Glutamatergic neuron (in vitro differentiated cells): ENCODE measurements at places on chromosomes 7 and 10.

GRCh38 chr10:128781637-128782036, 655.4 kb upstream of the MKI67 start:
- no peak for DNase-seq

DNA sequence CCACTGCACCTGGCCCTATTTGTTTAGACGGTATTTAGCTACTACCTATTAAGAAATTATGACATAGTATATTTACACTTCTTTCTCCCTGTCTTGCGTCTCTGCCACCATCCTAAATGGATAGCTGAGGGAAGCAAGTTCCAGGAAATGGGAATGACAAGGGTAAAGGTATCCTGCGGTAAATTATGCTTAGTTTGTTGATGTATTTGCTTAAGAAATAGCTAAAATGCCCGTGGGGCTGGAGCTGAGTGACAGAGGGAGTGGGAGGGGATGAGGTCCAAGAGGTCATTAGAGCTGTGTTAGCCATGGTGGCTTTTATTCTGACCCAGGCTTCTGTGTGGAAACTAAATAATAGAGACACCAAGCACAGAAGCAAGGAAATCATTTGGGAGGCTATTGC, 29.0 kb upstream of the UBE2D1 start:
- DNase-seq, result no peak

DNA sequence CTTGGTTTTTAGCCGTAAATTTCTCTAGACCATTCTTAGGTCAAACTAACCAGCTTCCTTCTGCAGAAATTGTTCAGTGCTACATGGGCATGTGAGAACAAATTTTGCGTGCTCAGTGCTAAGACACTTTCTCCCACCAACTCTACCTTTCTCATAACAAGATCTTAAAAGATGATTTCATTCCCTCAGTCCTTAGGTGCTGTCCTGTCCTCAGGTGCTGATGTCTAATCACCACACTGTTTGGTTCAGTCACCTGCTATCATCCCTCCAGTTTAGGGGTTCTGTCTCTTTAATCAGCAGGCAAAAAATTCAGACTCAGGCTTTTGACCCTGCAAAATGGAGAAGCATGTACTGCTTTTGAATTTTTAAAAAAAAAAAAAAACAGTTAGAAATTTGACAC, 227.5 kb upstream of the YAE1 start:
- DNase-seq, result no peak

DNA sequence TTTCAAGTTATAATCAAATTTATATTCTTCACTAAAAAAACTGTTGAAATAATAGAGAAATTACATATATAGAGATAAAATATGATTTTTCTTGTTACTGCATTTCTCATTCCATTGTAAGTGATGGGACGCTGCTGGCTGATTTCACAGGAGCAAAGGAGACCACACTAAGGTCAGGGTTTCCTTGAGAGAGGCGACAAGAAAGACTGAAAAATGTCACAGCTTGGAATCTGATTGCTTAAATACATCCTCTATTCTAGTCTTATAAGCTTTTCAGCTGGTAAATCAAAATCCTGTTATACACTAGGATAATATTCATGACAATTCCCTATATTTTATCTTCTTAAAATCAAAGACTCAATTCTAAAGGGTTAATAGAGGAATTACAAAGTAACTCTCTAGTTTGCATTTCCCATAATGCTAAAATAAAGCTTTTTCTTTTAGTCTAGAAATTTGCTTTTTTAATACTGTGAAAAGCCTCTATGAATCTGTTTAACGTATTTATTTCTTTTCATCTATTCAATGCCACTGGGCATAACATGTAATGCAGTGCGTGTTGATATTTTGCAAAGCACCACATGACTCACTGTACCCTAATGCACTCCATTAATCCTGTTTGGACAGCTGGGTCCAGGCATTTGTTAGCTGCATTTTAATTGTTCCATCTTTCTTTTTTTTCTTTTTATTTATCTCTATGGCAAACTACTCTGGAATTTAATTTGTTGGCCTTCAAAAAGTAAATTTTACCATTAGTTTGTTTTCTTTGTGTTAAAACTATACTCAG, 81.7 kb downstream of the RNF32 start:
- no peak for DNase-seq

DNA sequence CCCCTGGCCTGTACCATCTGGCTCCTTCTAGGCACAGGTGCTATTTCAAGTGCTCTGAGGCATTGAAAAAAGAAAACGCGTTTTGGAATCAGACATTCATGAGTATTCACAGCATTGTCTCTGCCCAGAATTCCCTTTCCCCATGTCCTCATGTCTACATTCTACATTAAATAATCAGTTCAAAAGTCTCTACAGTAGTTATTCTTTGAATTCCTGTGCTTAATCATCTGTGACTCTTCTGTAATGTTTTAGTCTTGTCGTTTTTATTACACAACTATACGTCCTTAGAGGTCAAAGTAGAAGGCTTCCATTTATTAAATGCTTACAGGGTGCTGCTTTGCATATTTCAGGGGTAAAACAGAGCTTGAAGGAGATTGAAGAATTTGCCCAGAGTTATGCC, 95.7 kb downstream of the BICC1 start:
- no peak for DNase-seq

DNA sequence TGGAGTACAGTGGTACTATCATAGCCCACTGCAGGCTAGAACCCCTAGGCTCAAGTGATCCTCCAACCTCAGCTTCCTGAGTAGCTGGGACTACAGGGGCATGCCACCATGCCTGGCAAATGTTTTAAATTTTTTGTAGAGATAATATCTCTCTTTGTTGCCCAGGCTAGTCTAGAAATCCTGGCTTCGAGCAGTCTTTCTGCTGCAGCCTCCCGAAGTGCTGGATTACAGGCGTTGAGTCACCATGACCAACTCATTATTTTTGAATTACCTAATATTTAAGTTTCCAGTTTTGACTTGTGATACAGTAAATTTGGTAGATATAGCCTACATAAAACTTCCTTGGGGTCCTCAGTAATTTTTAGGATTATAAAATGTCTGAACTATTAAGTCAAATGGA, 74.1 kb downstream of the RUNDC3B start:
- DNase-seq, result no peak

DNA sequence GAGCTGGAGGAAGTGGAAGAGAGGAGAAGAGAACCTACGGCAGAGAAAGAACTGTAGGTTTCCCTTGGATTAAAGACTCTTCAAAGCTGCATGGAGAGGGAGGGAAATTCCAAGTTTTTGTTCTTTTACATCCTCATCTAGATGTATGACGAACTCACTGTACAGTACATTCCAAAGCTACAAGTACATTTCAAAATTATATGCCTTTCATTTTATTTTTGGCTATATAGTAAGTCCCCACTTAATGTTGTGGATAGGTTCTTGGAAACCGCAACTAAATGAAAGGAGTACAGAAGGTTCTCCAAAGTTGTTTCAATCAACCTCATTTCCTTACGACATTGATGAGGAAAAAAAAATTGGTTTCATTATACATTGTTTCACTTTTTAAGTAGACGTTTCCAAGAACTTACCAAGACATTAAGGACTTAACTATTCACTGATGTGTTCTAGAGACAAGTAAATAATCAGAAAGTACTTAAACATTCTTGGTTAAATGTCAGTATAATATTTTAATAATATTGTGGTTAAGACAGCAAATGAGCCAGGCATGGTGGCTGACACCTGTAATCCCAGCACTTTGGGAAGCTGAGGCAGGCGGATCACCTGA, 16.1 kb upstream of the JMJD1C start:
- DNase-seq, result no peak

- no peak for DNase-seq
Measured at GRCh38 chr10:126233182-126234148, 154.8 kb downstream of the ADAM12 start.

DNA sequence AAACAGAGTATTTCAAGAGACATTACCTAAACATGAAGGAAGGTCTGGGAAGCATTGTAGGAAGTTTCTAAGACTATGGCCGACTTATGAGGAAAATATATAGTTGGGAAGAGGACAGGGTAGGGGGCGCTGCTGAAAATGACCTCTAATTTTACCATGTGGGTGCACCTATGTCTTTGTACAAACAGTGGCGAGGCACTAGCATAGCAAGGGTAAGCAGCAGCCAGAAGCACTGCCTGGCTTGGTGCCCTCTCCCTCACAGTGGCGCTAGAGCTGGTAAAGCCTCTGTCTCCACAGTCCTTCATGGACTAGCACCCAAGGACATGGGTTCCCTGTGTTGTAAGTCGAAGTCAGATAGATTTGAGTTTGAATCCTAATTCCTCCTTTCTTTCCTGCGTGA, 461.2 kb downstream of the INHBA start:
- DNase-seq, result no peak

DNA sequence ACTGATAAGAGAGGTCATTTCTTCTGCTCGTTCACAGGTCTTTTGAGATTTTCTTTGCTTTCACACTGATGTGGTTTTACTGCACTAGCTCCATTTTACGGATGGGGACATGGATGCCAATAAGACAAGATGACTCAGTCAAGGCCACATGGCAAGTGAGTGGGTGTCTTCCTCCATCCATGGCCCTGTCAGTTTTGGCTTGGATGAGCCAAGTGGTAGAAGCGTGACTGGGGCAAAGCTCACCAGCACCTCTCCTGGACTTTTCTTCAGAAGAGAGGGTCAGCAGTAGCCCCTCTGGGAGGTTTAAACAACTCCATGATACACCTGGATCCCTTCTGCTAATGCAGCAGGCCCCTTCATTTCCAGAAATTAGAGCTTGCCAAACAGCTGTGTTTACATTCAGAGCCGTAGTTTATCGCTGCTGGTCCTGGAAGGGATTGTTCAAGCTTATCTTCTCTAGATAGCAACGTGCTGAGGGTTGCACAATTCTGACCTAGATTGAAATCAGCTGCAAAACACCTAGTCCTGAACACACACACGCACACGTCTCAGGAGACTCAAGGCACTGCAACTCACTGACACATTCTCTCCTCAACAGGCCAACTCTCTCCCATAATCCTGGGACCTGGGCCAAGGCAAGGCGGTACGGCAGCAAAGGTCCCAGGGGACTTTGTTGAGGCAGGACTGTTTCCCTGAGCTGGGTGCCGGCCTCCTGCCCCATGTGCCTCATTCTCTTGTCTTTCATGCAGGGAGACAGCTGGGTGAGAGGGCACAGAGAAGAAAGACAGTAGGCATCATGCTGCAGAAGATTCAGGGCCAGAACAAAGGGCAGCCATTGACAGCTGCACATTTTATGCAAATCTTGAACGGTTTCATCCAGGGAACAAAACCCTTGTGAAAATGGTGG, 14.2 kb upstream of the PDCD4 start:
- DNase-seq, result no peak

- DNase-seq, result peak; percentile 92
Measured at GRCh38 chr7:32957326-32958045, at the start of gene FKBP9. TSS of gene FKBP9 (plus strand) at chr7:32957440. CDS start at chr7:32957574, 134 bp downstream.

- DNase-seq, result no peak
Measured at GRCh38 chr10:9254353-9254752, 1199.9 kb downstream of the GATA3 start.

- DNase-seq, result no peak
Measured at GRCh38 chr10:184911-185310, 49.7 kb downstream of the ZMYND11 start.

- no peak for DNase-seq
Measured at GRCh38 chr10:102919992-102920739, 2.1 kb downstream of the CNNM2 start.

DNA sequence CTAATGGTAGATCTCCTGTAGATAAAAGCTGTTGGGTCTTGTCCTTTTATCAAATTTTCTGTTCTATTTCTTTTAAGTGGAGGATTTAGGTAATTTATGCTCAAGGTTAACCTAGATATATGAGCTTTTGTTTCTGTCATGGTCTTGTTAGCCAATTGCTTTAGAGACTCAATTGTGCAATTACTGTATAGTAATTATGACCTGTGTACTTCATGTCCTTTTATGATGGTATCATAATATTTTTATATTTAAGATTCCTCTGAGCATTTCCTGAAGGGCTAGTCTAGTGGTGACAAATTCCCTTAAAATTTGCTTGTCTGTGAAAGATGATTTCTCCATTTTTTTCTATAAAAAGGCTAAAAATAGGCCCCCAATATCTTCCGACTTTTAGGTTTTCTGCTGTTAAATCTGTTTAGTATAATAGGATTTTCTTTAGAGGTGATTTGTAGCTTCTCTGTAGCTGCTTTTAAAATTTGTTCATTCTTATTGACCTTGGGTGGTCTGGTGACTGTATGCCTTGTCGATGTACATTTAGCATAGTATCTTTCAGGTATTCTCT, 5.4 kb upstream of the AKR1C3 start:
- DNase-seq, result no peak

DNA sequence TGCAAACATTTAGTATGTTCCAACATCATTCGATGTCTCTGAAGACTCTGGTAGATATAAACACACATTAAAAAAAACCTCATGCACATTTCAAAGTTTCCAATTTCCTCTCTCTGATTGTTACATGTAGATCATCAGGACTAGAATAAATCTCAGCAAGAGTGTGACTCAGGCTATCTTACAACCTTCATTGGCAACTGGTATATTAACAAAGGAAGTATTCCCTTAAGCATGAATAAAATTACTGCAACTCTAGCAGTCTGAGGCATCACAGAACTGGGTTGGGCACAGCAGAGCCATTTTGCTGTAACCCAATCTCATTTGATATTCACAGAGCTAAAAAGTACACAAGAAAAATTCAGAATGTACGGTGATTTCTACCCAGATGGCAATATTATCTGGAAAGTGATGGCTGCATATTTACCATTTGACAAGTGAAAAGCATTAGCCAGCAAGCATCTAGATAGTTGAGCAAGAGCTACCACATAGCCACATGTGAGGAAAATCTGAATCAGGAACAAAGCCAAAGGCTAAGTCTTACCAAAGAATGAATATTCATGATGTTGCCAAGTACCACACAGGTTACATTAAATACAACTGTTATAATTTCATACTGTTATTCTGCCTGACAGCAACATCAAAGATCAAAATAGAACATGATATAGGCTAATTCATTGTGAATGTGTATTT, 232.2 kb downstream of the CRPPA start:
- DNase-seq, result no peak

GRCh38 chr7:36272567-36273269, 116.9 kb upstream of the ANLN start:
- no peak for DNase-seq

DNA sequence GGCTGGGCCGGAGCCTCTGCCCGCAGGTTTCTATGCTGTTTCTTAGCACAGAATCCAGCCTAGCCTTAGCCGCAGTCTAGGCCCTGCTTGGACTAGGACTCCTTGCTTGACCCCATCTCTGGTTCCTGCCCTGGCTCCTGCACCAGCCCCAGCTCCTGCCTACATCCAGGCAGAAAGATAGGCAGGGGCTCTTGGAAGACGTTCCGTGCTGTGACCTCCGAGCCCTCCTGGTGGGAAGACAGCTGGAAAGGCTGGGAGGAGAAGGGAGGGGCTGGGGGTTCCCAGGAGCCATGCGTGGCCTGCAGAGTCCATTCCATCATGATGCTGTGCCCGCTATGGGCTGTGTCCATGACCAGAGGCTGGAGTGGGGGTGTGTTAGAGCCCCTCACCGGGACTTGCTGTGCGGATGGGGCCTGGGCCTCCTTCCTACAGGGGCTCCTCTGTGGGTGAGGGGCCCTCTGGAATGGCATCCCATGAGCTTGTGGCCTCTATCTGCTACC, 26.2 kb downstream of the RAMP3 start:
- DNase-seq, result no peak

- no peak for DNase-seq
Measured at GRCh38 chr7:157461573-157462418, 125.0 kb downstream of the DNAJB6 start.

GRCh38 chr10:127193125-127193524, 3.3 kb downstream of the INSYN2A start:
- no peak for DNase-seq

GRCh38 chr7:27709137-27710075, 30.6 kb upstream of the TAX1BP1 start:
- DNase-seq, result no peak
